ENCODE measurements at places on chromosomes 7 and 10.

- no peak for DNase-seq
Observed at GRCh38 chr10:89683883-89684282, 17.5 kb upstream of the KIF20B start.

DNA sequence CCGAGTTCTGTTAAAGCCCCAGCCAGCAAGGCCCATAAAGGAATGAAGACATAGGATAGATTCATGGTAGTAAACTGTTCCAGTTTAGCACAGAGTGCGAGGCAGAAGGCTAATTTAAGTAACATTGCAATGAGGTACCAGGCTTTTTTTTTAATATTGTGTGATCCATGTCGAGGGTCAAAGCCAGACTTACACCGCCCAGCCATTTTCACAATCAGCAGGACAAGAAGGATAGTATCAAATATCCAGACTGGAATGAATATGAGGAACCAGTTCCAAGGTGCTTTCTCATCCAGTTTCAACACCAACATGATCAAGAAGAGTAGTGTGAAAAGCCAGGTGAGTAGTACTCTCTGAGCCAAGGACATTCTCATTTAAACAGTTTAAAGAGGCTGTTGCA, 4.2 kb downstream of the TMEM60 start:
- DNase-seq: no peak

- DNase-seq: no peak
Observed at GRCh38 chr7:2086229-2086628, 146.5 kb downstream of the MAD1L1 start.

- DNase-seq: no peak
Observed at GRCh38 chr10:104639590-104640338, 1.3 kb upstream of the SORCS3 start.

DNA sequence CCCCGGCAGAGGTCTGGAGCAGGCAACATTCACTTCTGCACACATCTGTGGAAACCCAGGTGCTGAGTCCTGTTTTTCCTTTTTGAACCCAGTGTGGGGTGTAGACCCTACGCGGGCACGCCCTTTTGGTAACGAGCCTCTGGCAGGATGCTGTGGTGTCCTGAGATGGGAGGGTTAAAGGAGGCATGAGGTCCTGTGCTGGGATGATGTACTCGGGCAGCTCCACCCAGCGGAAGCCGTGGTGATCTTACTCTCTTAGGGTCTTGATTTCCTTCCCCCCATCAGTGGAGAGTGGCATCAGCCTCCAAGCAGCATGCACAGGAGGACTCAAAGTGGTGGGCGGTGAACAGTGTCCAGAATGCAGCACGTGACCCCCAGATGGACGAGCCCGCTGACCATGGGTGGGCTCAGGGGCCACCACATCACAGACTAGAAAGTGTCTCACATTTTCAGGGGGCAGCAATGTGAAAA, 148.6 kb downstream of the DNAJB6 start:
- no peak for DNase-seq
